RWPE2 (cell line): ENCODE measurements at places on chromosomes 6 and 20.

DNA sequence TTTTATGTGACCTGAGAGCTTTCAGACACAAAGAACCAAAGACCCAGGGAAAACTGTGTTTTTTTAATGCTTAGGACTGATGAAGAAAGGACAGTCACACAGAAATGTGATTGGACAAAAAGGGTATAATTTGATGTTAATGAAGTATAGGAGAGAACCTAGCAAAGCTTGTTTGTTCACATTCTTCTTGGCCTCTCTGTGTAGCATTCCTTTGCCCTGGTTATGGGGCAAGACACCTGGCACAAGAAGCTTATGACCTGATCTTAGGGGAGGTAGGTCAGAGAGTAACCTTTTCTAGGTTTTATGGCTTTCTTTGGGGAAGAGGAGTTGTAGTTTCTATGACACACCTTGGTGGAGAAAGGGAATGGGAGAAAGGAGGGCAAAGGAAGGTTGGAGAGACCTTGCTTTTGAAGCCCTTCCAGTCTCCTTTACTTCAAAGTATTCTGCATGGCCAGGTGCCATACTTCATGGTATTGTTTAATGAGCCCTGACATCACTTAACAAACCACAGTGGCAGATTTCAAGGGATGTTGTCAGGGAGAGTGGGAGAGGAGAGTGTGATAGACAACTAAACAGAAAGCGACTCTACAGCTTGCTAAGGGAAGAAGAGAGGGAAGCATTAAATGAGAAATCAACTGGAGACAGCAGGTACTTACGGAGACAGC, 701.8 kb upstream of the FLRT3 start:
- no peak for DNase-seq

DNA sequence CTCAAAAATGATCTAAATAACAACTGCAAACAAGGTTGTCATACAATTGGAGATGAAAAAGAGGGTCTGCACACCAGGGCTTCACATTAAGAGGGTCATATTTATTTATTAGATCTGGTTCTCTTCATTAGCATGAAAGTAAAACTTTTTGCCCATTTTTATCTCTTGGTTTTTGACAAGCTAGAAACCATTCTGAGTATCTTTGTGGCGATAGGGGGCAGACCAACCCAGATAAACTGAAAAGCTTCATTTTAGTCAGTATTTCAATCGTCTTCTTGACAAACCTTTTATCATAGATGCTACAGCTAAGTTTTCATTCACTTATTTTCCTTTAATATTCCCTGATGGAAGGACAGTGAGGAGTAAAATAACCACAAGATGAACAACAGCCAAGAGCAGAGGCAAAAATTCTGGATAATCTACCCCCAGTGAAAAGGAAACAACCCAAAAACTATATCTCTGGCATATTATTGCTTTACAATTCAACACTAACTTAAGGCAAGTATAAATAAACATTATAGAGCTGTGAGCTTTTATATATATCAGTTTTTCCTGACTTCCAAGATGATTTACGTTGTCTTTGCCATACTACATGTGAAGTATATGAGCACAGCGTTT, 45.2 kb downstream of the THEMIS start:
- DNase-seq, result no peak

DNA sequence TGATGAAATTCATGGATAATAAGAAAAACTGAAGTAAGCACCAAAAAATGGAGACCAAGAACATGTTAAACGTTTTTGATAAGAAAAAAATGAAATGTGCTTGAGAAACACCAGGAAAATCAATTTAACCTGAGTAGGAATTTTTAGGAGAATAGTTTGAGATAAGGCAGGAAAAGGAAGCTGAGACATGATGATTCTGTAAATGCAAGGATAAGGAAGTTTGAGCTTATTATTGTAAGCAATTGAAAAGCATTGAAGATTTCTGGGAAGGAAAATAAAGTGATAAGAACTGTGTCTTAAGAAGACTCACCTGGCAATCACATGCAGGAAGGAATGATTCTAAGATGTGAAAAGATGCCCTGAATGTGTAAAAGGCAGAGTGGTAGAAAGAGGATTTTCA, 66.6 kb downstream of the ALDH8A1 start:
- DNase-seq, result no peak

- no peak for DNase-seq
Observed at GRCh38 chr6:157305670-157306653, 17.4 kb downstream of the TMEM242 start.

DNA sequence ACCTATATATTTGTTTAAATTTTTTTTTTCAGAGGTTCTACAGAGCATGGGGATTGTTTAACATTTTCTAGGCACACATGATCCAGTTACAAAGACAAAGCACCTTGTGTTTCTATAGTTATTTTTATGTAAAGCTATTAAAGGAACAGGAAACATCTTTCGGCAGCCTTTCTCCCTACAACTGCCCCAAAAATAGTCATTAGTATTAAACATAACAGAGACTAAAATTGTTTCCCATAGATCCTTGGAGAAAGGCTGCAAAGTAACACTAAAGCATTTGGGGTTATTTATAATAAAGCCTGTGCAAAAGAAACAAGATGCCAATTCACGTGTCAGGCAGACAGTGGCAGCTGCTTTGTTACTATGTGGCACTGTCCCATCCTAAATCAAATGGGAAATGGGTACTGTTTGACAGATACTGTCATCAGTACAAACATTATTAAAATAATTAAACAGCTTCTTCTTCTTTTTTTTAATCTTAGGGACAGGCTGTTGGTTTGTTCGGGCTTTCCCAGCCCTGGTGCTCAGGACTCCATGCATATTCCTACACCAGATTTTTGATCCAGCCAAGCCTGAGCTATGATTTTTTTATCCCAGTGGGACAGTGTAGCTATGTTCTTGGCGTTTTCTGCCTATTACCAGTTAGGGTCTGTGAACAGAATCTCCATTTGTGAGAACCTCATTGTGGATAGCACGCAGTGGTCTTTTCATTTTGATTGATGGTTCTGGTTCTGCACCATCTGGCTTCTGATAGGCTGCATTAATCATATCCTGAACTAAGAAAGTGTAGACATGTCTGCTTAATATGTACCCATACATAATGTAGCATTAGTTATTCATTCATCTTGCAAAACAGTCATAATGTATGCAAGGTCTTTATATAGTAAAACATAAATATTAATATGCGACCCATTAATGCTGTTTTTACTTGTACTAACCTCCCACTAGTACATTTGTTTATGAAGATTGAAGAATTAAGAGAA, 460.4 kb upstream of the SOX4 start:
- DNase-seq, result no peak

- peak; percentile 95 for DNase-seq
Observed at GRCh38 chr20:35616465-35617396, 1.1 kb downstream of the SPAG4 start.

GRCh38 chr6:81832304-81832703, 79.8 kb upstream of the TENT5A start:
- no peak for DNase-seq

DNA sequence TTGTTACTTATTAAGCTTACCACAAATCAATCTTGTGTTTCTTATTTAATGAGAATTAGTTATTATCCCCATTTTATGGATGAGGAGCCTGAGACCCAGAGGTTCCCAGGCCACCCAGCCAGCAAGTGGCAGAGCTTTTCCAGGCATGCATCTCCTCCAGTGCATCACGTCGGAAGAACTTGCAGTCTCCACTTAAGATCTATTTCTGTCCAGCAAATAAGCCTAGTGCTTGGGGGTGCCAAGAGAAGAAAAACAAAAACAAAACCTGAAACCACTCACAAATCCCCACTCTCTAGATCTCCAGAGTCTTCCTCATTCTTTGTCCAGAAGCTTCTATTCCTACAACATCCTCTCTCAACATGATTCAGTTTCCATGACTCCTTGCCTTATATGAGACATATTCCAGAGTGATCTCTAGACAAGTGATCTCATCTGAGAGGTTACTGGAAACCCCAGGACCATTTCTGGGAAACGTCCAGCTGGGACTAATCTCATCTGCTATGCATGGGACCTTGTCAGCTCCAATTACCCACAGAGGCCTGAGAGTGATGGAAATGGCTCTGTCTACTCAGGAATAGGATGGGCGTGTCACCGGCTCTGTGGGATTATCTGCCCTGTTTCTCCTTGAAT, 4.1 kb downstream of the GUCA1B start:
- DNase-seq, result no peak

DNA sequence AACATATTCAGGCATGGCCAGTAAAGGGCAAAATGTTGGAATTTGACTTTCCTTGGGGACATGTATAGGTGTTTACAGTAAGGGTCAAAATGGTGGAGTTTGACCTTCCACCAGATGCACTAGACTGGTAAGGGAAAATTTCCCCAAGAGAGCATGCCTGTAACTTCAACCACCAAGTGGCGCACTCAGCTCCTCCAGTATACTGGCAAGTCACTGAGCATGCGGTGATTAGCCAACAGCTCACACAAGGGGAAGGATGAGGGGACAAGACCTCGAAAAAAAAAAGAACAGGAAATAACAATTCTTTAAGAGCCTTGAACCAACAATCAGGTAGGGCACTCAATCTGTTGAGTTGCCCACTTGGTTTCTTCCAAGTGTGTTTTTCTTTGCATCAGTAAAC, 140.9 kb downstream of the EYS start:
- DNase-seq, result no peak

GRCh38 chr6:126181173-126181741, 158.7 kb upstream of the CENPW start:
- DNase-seq, result no peak

- DNase-seq, result no peak
Observed at GRCh38 chr20:58287638-58288037, 21.9 kb upstream of the RAB22A start.

DNA sequence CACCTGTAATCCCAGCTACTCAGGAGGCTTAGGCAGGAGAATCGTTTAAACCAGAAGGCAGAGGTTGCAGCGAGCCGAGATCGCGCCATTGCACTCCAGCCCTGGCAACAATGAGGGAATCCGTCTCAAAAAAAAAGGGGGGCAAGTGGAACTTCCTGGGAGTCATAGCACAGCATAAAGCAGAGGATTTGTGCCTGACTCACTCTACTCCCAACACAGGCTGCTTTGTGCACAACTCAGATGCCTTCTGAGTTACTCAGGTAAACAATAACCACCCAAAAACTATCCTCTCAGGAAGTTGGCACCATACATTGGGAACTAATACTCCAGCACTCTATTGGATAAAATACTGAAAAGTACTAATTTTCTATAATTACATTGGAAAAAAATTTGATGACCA, 2.5 kb upstream of the TMEM244 start:
- peak; percentile 67 for DNase-seq

GRCh38 chr6:19905584-19905983, 68.4 kb downstream of the ID4 start:
- DNase-seq, result no peak

DNA sequence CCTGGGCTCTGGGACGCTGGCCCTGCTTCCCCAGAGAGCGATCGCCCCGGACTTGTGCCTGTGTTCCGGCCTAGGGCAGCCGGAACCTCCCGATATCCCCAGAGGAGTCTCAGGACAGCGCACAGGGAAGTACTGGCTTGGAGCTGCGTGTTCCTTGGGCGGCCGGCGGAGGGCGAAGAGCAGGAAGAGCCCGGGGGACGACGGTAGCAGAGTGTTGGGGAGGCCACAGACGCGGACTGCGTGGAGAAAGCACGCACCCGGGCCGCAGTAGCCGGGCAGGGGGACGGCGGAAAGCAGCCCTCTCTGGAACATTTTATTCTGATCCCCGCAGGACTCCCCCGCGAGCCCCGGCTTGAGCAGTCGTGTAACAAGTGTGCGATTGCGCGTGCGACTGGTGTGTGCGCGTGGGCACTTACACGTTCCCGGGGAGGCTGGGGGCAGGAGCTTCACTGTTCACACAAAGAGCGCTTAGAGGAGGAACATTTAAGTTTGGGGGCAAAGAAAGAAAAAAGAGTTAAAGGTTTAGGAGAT, 36.1 kb downstream of the NCR2 start:
- DNase-seq, result no peak

DNA sequence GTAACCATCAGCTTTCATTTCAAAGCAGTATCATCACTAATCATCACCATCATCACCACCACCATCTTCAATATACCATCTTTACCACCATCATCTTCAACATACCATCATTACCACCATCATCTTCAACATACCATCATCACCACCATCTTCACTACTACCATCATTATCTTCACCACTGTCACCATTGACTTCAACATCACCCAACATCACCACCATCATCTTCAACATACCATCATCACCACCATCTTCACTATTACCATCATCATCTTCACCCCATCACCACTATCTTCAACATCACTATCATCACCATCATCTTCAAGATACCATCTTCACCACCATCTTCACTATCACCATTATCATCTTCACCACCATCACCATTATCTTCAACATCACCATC, 40.5 kb upstream of the FRMD1 start:
- DNase-seq, result no peak

GRCh38 chr20:63567386-63568169, 6.5 kb downstream of the HELZ2 start:
- DNase-seq, result peak; percentile 89

GRCh38 chr6:108779536-108780275, 68.5 kb upstream of the ARMC2 start:
- no peak for DNase-seq

DNA sequence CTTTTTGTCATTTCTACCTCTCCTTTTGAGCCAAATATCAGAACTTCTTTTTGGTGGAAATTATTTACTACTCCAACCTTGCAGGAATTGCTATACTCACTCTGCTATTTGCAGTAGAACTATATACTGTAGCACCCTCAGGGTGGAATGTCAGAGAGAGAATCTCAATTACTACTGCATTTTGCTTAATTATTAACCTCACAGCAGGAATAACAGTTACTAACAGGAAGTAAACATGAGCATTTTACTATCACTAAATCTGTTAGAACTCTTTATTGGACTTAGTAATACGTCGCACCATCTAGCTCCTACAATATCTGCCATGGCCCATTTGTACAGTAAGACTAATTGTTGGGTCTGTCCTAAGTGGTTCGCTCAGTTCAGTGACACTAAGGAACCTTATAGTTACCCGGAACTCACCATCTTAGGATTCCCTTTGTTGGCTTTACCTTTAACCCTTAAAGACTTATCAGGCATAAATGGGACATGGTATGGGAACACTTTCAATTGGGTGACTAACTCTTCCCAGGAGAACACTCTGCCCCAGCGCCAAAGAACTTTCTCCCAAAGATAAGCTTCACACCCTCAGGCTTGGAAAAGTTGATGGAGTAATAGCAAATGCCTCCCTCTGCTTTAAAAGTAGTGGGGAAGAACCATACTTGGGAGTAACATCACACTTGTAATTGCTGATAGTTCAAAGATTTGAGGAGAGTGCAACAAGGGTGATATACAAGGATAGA, 38.8 kb downstream of the PLN start:
- DNase-seq, result no peak

DNA sequence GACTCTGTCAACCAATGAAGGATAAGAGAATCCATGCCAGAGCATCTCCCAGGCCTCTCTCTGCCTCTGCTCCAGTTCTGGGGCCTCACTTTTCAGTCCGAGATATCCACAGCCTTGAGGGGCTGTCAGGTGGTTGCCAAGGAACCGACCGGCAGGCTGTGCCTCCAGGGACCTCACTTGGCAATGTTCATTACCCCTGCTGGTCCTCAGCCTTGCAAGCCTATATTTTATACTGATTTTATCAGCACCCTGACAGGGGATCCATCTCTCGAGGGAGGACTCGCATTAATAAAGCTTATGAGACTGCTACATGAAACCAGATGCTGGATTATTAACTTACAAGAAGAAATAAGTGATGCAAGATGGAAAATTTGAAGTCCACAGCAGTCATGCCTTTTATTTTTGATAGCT, 39.9 kb downstream of the TMC2 start:
- DNase-seq, result no peak

GRCh38 chr6:169216830-169217229, 36.8 kb downstream of the THBS2 start:
- no peak for DNase-seq

- no peak for DNase-seq
Observed at GRCh38 chr20:18645851-18646250, 58.0 kb downstream of the DTD1 start.
